Lung microvascular endothelial cell (primary cell): ENCODE measurements at places on chromosomes 2 and 18. TPM values are rescaled to one million over a fixed set of nuclear protein-coding genes. Genes with fewer than 3 reads are reported as not detected.

- DNase-seq = peak; percentile 30
Observed at GRCh38 chr2:10220902-10221391, 81.8 kb upstream of the HPCAL1 start.

DNA sequence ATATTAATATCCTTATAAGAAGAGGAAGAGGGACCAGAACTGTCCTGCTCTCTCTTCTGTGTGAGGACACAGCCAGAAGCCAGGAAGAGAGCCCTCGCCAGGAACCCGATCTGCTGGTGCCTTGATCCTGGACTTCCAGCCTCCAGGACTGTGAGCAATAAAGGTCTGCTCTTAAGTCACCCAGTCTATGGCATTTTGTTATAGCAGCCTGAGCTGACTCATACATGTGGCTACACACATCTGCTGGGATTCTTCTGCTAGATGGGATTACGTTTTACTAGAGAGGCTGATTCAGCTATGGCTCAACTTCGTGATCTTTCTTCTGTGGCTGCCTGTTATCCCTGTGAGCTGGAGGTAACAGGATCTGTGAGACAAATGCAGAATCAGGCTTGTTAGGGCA is 29.6 kb downstream of the ARL4C start:
- no peak for DNase-seq

Gene CFC1
- not detected in 2 replicates for total RNA-seq

DNA sequence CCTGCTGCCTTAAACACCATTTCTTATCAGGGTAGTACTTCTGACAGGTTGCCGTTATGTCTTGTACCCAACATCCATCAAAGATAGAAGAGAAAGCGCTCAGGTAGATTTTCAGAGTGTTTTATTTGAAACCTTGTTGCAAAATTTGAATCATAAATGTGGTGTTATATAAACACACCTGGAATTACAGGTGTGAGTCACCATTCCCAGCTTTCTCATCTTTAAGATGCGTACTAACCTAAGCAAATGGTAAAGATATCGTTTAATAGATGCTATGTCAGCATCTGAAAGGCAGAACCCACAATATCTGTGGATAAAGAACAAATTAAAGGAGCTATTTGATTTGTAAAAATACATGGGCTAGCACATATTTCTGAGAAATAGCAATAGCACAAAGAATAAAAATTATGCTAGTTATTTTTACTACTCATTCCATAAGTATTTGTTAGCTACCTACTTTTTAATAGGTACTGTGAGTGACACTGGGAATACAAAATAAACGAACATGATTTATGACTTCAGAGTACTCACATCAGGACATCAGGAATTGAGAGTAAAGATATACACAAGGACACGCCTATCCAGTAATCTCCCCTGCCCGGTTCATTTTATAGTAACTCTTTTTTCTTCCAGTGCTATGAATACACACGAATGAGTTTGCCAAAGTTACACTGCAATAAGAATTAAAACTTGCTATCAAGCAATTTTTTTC is 193.8 kb downstream of the RBM43 start:
- no peak for DNase-seq

Gene ANTXR1
- total RNA-seq = 0.20 and 0.65 TPM in 2 replicates

Gene THSD7B
- not detected in 2 replicates for total RNA-seq

- peak; percentile 66 for DNase-seq
Observed at GRCh38 chr2:60641811-60642788, 88.6 kb upstream of the BCL11A start.

Gene FOXD4L1
- total RNA-seq = under 0.01 TPM in 2 replicates

Gene SERPINB11
- not detected in 2 replicates for total RNA-seq

Gene IL37
- not detected in 2 replicates for total RNA-seq

GRCh38 chr2:127679680-127680361 is 4.5 kb upstream of the LIMS2 start:
- DNase-seq = no peak

GRCh38 chr2:194382221-194382620 is 1274.8 kb upstream of the SLC39A10 start:
- DNase-seq = no peak

DNA sequence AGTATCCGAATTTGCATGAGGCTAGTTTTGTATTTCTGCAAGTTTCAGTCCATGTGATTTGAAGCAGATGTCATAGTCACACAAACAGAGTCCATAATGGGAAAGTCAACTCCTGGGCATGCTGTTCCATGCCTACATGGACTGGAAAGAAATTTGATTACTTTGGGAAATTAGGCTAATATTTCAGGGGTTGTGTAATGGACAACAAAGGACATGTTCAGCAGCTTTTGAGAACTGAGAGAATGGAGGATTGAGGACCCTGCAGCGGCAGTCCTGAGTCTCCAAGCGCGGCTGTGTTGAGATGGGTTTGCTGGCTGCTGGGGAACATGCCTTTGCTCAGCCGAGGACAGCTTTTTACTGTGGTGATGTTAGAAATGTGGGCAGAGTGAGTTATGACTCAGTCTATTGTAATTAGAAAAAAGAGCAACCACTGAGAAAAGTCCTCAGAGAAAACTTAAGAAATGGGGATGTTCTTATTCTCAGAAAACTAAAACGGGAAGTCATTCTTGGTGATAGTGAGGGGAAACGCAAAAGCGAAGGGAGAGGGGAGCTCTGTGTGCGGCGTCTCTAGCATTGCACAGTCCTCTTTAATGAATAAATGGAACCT is 149.2 kb downstream of the FAM210A start:
- no peak for DNase-seq

Gene MYO7B
- under 0.01 TPM in 2 replicates for total RNA-seq

- DNase-seq = no peak
Observed at GRCh38 chr2:48749291-48750127, 6.0 kb downstream of the LHCGR start.

Gene TUBB6
- total RNA-seq = 832 and 861 TPM in 2 replicates

DNA sequence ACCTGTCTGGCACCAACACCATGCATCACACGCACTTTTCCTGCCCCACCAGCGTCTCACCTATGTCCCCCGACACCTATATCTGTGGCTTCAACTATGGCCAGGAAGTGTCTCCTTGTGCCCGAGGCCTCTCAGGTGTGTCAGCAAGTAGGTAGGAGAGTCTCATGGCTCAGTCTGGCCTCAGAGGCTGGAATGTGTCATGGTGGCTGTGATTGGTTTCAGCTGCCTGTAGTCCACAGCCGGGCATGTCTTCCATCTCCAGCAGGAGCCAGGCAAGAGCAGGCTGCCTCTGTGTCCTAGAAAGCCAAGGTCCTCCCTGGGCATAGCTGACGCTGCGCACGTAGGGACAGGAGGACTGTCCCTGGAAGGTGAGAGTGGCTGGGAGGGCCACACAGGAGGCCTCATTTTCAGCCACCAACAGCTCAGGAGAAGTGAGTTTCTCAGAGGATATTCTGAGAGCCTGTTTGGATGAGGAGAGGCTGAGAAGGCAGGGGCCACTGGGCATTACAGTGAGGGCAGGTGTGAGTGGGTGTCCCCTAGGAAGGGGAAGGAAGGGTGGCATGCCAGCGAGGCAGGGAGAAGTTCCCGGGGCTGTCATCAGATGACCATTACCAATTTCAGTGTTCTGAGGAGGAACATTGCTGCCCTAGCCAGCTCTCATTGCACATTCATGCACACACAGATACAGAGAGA is 47.2 kb downstream of the SDC1 start:
- DNase-seq = no peak

- DNase-seq = no peak
Observed at GRCh38 chr18:59096098-59096789, 43.4 kb upstream of the SEC11C start.

Gene CACNB4
- under 0.01 and 0.22 TPM in 2 replicates for total RNA-seq

DNA sequence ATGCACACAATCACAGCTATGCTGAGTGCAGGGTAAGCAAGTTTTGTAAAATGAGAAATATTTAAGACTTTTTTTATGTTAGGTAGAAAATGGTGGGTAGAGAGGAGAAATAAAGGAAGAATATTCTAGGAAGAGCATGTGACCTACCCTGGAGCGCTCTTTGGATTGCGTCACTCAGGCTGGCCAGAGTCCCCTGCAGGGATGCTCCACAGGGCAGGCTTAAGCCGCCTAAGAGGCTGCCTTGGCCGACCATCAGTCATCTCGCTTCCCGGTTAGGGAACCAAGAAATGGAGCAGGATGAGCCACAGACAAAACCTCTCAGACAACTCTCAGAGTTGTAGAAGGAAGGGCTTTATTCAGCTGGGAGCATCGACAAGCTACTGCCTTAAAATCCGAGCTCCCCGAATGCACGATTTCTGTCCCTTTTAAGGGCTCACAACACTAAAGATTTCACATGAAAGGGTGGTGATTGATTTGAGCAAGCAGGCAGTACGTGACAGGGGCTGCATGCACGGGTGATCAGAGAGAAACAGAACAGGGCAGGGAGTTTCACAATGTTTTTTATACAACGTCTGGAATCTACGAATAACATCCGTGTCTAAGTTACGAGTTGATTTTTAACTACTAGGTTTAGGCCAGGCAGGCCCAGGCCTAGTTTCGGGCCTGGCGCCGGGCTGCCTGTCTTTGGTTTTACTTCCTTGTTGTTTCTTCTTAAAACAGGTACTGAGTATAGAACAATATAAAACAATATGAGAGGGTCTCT is 1072.0 kb downstream of the CBLN2 start:
- no peak for DNase-seq

DNA sequence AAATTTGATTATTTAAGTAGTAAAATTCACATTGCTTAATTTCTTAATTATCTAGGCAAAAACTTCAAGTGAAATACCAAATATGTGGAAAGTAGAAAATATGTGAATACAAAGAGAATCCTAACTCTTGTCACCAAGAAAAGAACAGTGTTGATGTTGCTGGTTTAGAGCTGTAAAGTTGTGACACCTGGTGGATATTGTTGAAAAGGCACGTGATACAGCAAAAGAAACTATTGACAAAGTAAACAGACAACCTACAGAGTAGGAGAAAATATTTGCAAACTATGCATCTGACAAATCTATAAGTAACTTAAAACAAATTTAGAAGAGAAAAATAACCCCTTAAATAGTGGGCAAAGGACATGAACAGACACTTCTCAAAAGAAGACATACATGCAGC is 25.6 kb upstream of the ZC3H15 start:
- DNase-seq = peak; percentile 30

DNA sequence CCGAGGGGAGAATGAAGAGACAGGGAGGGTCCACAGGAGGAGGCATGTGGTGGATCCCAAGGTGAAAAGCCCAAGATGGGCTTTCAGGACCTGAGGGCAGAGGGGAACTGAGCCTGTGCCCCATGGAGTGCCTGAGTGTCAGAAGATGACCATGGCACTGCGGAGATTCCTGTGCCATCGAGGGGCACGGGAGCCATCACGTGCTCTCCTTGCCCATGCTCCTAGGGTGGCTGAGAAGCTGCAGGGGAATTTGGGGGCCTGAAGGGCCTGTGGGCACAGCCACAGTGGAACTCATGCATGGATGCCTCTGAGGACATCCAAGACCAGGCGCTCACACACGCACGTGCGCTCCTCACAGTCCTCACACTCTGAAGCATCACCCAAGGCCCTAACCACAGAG is 56.1 kb upstream of the GLI2 start:
- DNase-seq = no peak

DNA sequence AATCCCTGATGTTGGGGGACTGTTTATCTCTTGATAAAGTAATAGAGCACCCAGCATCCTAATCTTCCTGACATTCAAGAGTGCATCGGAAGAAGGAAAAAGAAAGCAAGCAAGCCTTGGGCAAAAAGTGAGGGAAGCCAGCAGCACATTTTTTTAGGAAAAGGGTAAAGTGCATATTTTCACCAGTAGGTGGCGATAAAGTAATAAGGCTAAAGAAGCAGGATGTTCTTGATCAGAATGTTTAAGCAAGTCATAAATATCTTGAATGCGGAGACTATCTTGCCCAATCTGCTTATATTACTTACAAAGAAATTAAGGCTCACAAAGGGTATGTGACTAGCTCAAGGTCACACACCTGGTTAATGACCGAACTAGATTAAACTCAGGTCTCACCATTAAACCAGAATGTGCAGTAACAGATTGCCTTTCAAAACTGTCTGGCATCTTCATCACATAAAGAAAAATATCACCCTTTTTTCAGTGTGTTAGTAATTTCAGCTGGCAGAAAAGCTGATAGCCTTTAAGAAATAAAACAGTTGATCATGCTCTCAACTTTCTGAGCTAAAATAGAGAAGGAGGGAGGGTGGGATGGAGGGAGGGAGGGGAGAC is 83.8 kb downstream of the VIT start:
- peak; percentile 56 for DNase-seq

Gene ASB1
- 5.0 and 5.4 TPM in 2 replicates for total RNA-seq

GRCh38 chr2:28747714-28748113 is 3.9 kb upstream of the PPP1CB start:
- no peak for DNase-seq

- DNase-seq = peak; percentile 91
Observed at GRCh38 chr18:13382366-13382953, 163.9 kb downstream of the LDLRAD4 start.
